ENCODE measurements at places on chromosomes 6 and 20.

- no peak for DNase-seq
Measured at GRCh38 chr6:2430612-2431011, 185.2 kb upstream of the GMDS start.

GRCh38 chr6:46390153-46390876, 100.9 kb downstream of the RCAN2 start:
- DNase-seq: no peak

DNA sequence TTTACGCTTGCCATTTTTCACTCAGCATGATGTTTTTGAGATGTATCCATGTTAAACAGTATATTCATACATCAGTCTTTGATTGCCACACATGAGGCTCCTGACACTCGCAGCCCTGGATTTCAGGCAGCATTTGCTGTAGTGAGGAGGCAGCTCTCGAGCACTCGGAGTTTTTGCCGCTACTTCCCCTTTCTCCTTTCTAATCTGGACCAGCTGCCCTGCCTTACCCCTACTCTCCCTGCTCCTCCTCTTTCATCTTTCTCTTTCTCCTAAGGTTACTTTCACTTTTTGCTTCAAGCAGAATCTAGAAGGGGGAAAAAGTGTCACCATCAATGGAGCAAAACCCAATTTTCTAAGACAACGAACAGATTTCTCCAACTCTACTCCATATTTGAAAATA, 5.9 kb upstream of the CST3 start:
- DNase-seq: no peak

DNA sequence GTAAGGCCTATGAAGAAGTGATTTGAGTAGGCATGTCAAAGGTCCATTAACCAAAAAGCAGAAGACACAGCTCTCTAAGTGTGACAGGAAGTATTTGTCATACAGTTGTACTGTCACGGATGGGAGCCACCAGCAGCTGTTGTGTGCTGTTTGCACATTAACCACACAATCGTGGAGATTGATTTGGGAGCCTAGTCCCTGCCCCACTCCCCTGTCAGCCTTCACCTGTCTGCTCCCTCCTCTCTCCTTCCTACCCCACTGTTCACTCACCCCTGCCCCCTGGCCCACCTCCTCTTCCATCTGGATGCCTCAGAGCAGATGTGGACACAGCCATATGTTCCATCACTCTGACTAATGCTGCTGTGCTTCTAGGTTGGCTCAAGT, 124.7 kb upstream of the SPACA1 start:
- no peak for DNase-seq

GRCh38 chr6:4017834-4018170, 61.1 kb downstream of the FAM217A start:
- DNase-seq: no peak

DNA sequence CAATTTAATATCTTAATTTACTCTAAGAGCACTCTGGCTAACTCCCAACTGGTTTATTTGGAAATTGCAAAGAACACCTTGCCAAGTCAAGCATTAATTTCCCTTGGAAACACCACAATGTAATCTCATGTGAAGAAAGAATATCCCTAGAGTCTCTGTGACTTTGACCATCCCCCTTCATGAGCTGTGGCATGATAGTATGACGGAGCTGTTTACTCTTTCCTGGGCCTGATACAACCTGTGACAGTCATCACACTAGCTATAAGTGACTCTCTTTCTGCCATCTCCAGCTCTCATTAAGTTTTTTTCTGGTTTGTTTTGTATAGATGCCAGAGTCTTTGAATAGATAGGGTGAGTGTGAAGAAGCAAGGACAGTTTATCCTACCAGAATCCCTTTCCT, 470.3 kb upstream of the JARID2 start:
- DNase-seq: no peak

- DNase-seq: no peak
Measured at GRCh38 chr20:39468703-39469102, 506.6 kb downstream of the DHX35 start.

- DNase-seq: no peak
Measured at GRCh38 chr20:57555457-57556184, 5.3 kb upstream of the PCK1 start.

Measured in HS-5 (cell line).